HepG2 (cell line): ENCODE measurements at places on chromosomes 4 and X. TPM values are rescaled to one million over a fixed set of nuclear protein-coding genes. Genes with fewer than 3 reads are reported as not detected.

DUSP21 gene
- not detected in 2 replicates for total RNA-seq

MTMR8 gene
- total RNA-seq: 0.14 and 0.31 TPM in 2 replicates

UPF3B gene
- total RNA-seq: 7.2 and 8.2 TPM in 2 replicates

APLN gene
- 0.02 TPM in 1 of 2 replicates, not detected in the other for total RNA-seq

CDS1 gene
- total RNA-seq: 2.1 TPM in 2 replicates

GNRHR gene
- total RNA-seq: not detected in 2 replicates

RNF4 gene
- 38.1 and 46.7 TPM in 2 replicates for total RNA-seq

AADAT gene
- total RNA-seq: 6.1 and 6.8 TPM in 2 replicates

PAGE5 gene
- not detected in 2 replicates for total RNA-seq

NAT8L gene
- 1.6 and 3.3 TPM in 2 replicates for total RNA-seq

CENPC gene
- total RNA-seq: 15.7 and 16.4 TPM in 2 replicates

NLRP2B gene
- not detected in 2 replicates for total RNA-seq

WAS gene
- total RNA-seq: not detected in 2 replicates

FHL1 gene
- not detected in 2 replicates for total RNA-seq

CSAG3 gene
- not detected in 2 replicates for total RNA-seq

GAGE13 gene
- not detected in 2 replicates for total RNA-seq

GRIA3 gene
- not detected in 2 replicates for total RNA-seq

CT55 gene
- total RNA-seq: 0.15 TPM in 1 of 2 replicates, not detected in the other

GUCY1A1 gene
- not detected in 2 replicates for total RNA-seq

MAGEA8 gene
- total RNA-seq: 0.11 TPM in 1 of 2 replicates, not detected in the other

SNX12 gene
- 42.2 and 51.5 TPM in 2 replicates for total RNA-seq

RTL3 gene
- not detected in 2 replicates for total RNA-seq

EFHC2 gene
- total RNA-seq: not detected in 2 replicates

CDX4 gene
- not detected in 2 replicates for total RNA-seq

SPANXA1 gene
- not detected in 2 replicates for total RNA-seq

IL13RA2 gene
- total RNA-seq: not detected in 2 replicates

PRR32 gene
- total RNA-seq: not detected in 2 replicates

TEX13C gene
- not detected in 2 replicates for total RNA-seq

JADE3 gene
- total RNA-seq: 7.7 and 16.9 TPM in 2 replicates

CCSER1 gene
- not detected in 2 replicates for total RNA-seq

P2RY4 gene
- total RNA-seq: 0.07 TPM in 1 of 2 replicates, not detected in the other

PAGE4 gene
- 1.1 and 1.4 TPM in 2 replicates for total RNA-seq

PNMA6A gene
- 0.08 and 0.11 TPM in 2 replicates for total RNA-seq

ALAS2 gene
- not detected in 2 replicates for total RNA-seq

SPATA18 gene
- total RNA-seq: 13.2 and 13.9 TPM in 2 replicates

GPRIN3 gene
- total RNA-seq: not detected in 2 replicates

GALNTL6 gene
- not detected in 2 replicates for total RNA-seq

C4orf50 gene
- total RNA-seq: not detected in 2 replicates

MAGEC1 gene
- total RNA-seq: not detected in 2 replicates

GLOD5 gene
- total RNA-seq: 0.73 and 0.93 TPM in 2 replicates

EDA2R gene
- 9.3 and 10.0 TPM in 2 replicates for total RNA-seq

NUDT11 gene
- not detected in 2 replicates for total RNA-seq

CCNA2 gene
- total RNA-seq: 105 and 160 TPM in 2 replicates

RNF128 gene
- 9.7 and 18.5 TPM in 2 replicates for total RNA-seq

TMEM255A gene
- 0.40 and 0.56 TPM in 2 replicates for total RNA-seq

TMEM129 gene
- 15.5 and 25.8 TPM in 2 replicates for total RNA-seq

TEX11 gene
- not detected in 2 replicates for total RNA-seq

SSX2B gene
- not detected in 2 replicates for total RNA-seq

ABLIM2 gene
- total RNA-seq: 0.18 and 0.20 TPM in 2 replicates
